Activated T-helper 9 cell treated with anti-CD3 and anti-CD28 coated beads, Interleukin-2, amount 50 U/mL, for 16 hours (primary cell): ENCODE measurements at places on chromosomes 4 and X.

DNA sequence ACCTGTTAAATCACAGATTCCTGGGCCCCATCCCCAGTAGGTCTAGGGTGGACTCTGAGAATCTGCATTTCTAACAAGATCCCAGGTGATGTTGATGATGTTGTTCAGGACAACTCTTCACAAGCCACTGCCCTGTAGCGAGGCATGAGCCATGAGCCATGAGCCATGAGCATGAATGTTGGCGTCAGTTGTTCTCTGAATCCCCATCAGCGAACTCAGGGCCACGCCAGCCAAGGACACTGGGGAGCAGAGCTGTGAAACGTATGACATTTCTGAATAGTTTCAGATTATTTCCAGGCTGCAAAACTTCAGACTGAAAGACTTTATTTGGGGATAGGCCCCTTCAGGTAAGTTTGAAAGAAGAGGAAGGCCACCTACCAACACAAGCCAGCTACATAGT lies 46.9 kb upstream of the HCCS start:
- DNase-seq, result no peak

DNA sequence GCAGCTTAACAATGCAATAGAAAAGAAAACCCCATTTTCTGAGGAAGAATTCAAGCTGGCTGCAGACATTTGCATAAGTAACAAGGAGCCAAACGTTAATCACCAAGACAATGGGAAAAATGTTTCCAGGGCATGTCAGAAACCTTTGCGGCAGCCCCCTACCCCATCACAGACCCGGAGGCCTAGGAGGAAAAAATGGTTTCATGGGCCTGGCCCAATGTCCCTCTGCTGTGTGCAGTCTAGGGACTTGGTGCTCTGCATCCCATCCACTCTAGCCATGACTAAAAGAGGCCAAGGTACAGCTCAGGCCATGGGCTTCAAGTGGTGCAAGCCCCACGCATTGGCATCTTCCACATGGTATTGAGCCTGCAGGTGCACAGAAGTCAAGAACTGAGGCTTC lies 147.0 kb upstream of the NR3C2 start:
- no peak for DNase-seq

DNA sequence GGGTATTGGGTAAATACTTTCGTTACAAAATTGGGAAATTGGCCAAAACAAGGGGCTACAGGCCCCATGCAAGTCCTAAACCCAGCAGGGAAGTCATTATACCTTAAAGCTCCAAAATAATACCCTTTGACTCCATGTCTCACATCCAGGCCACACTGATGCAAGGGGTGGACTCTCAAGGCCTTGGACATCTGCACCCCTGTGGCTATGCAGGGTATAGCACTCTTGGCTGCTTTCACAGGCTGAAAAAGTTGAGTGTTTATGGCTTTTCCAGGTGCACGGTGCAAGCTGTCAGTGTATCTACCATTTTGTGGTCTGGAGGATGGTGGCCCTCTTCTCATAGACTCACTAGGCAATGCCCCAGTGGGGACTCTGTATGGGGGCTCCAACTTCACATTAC lies 326.5 kb downstream of the TEX13C start:
- DNase-seq, result no peak

- DNase-seq, result no peak
These were observed 10.6 kb upstream of the MND1 start for GRCh38 chr4:153333874-153334273.

GRCh38 chr4:48681856-48682255 lies 98.2 kb downstream of the FRYL start:
- DNase-seq, result no peak

DNA sequence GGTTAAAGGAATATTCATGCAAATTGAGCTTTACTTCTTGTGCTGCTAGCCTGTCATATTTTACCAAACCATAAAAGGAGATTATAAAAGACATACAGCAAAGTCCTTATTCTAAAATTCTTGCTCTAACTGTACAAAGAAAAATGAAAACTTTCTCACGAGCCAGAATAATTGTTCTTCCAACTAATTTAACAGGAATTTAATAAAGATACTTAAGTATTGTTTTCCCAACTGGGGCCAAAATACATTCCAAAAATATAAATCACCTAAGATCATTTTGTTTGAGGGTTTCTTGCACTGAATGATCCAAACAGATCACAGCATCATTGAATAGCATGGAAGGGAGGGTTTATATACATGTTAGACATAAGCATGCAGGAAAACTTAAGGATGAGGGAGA lies 127.1 kb upstream of the PCDH18 start:
- DNase-seq, result no peak
